ENCODE measurements at places on chromosomes 16 and 17.

DNA sequence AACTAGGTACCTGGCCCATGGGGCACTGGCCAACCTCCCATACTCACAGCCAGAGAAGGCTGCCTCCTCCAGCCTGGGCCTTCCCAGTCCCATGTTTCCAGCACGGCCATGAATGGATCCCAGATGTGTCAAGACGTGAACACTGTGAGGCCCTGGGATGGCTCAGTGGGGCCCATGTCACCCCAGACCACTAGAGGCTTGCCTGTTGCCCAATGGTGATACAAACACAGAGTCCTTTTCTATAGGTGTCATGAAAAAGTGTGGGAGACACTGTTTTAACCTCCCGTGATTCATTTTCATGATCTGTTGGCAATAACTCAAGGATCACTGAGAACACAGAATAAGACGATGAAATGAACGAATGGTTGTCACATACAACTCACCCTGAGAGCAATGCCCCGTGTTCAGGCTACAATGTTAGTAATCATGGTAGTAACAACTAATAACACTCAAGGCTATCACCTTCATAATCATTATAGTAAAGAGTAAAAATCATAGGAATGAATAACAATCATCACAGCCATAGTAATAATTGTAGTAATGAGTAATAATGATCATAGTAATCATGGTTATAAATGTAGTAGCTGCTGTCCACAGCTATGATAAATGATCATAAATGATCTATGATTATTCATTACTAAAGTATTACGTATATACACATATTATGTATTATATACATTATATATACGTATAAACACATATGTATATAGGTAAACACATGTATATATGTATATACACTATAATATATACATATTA lies 64.0 kb downstream of the DYNLRB2 start:
- no peak for DNase-seq

GRCh38 chr17:81011951-81012350 lies 20.3 kb downstream of the CHMP6 start:
- DNase-seq: no peak

- no peak for DNase-seq
Observed at GRCh38 chr16:85129876-85130704, 17.8 kb upstream of the CIBAR2 start.

DNA sequence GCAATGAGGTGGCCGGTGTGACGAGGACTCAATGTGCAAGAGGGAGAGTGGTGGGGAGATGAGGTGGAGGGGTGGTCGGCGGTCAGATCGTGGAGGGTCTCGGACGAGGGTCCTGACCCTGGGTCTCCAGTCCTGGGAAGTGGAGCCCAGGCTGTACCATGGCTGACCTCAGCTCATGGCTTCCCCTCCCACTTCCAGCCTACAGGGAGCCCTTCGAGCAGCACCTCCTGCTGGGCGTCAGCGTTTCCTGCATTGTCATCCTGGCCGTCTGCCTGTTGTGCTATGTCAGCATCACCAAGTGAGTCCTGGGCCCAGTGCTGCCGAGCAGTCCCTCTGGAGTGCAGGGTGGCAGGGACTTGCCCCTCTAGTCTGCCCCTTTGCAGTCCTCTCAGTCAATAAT lies 41.8 kb downstream of the IL4R start:
- DNase-seq: peak; percentile 29

- peak; percentile 92 for DNase-seq
Observed at GRCh38 chr17:42180922-42181850, at the start of gene KCNH4. TSS of gene KCNH4 (minus strand) at chr17:42181142. CDS start at chr17:42180945, 197 bp downstream.

DNA sequence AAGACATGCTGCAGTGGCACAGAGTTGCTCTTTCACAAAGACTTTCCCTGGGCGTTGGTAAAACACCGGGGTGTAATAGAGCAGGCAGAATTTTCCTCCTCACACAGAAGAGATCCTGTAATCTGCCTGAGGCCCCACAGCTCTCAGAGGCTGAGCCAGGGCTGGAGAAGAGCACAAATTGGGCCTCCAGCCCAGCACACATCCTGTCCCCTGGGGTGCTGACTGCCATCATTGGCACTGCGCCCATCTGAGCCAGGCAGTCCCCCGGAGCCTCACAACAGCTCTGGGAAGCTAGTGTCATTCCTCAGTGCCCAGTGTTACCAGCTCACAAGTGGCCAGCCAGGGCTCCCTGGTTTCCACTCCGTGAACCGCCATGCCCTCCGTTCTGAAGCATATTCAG lies 119.4 kb downstream of the SOCS1 start:
- DNase-seq: no peak

DNA sequence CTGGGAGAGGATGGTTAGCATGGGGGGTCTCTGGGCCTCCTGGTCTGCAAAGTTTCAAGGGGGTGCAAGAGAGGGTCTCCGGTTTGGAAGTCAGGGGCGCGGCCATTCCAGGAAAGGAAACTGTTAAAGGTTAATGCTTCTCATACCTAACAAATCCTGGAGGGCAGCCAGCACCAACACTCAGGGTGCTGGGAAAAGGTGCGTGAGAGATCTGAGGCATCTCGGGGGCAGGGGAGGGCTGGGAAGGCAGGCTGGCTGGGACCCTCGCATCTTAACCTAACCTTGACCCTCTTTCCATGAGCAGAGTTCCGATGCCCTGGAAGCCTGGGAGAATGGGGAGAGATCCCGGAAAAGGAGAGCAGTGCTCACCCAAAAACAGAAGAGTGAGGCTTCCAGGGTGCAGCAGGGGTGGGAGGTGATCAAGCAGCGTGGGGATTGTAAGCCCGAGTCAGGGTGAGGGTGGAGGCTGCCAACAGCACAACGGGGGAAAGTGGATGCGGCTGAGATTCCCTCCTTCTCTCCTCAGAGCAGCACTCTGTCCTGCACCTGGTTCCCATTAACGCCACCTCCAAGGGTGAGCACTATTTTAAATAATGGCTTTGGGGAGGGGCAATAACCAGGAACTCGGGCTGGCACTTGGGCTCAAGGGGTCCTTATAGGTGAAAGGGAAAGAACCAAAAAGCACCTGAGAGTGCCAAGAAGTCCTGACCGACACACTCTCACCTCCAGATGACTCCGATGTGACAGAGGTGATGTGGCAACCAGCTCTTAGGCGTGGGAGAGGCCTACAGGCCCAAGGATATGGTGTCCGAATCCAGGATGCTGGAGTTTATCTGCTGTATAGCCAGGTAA lies 996 bp downstream of the TNFSF13 start:
- DNase-seq: no peak

- no peak for DNase-seq
Observed at GRCh38 chr16:72876221-72876620, 171.7 kb downstream of the ZFHX3 start.

GRCh38 chr17:39870776-39871175 lies 2.8 kb downstream of the ZPBP2 start:
- DNase-seq: no peak

DNA sequence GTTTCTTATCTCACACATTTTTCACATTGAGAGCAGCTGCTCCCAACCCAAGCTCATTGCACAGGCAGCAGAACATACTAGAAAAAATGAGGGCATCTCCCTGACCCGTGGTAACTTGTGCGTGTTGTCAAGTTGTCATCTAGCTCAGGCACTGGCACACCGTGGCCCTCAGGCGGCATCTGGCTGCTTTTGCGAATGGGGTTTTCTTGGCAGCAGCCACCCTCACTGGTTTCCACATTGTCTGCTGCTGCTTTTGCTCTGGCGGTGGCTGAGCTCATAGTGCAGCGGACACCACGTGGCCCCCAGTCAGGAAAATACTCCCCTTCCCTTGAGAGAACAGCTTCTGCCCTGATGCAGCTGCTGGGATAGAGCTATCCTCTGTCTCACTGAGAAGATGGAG lies 9.4 kb upstream of the TEDC2 start:
- no peak for DNase-seq

GRCh38 chr16:88798073-88798472 lies 5.5 kb upstream of the CDT1 start:
- no peak for DNase-seq

GRCh38 chr17:58970609-58971450 lies 135.8 kb downstream of the TRIM37 start:
- DNase-seq: no peak

DNA sequence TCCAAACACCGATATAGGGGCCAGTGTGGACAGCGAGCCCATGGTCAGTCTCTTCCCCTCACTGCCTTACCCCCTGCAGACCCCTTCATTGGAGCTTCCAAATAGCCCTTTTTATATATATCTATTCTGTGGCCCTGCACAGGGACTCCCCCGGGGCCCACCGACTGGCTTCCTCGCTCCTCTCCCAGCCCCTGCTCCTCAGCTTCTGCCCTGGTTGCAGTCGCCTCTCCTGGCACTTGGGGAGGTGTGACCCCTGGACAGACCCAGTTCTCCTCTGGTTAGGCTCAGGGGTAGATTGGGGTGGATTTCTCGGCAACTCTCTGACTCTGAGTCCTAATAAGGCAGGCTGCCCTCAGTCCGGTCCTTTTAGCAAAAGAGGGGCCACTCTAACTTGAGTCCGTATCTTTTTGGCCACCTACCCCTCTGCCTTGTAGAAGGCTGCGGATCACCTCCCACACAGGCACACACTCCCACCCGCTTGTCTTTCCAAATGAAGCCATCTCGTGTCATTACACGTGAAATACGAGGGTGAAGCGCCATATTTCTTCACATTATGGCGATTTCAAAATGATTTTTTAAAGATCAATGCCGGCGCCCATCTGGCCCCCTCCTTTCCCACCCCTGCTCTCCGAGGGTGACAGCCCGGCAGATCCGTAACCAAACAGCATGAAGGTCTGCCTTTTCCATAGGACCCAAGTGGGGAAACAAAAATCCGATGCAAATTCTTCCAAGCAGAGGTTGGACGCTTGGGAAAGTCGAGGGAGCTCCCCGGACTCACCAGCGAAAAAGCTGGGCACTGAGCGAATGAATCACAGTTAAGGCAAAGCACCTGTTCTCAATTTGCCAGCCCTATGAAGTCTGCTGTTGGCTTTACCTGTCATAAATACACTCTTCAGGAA lies 1.7 kb upstream of the HOXB9 start:
- no peak for DNase-seq

DNA sequence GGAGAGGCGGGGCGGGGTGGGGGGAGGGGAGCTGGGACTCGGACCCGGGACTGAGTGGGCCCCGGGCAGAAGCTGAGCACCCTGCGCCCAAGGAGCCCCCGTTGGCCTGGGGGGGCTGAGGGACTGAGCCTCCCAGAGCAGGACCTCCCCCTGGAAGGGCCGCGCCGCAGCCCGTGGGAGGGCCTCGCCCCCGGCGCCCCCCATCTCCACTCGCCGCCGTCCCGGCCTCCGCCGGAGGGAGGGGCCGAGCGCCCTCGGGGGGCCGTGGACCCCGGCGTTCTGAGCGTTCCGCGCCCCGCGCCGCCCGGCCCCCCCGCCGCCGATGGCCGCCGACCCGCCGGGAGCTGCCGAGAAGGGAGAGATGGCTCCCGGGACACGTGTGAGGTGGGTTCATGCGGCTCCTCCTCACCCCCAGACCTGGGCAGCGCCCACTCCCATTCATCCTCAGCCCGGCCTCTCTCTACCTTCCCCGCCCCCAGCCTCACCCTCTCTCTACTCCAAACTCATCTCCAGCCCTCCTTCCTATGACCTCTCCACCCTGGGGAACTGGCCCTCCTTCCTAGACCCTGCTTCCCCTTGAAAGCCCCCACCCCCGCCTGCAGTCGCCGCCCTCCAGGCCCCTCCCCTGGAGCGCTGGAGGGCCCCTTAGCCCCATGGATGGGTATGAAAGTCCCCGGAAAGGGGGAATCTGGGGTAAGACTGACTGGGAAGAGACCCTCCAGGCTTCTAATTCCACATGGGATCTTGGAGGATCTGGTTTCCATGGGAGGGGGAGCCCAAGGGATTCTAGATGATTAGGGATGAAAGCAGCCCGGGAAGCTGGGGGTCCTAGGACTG lies 922 bp downstream of the FBXL19 start:
- no peak for DNase-seq

DNA sequence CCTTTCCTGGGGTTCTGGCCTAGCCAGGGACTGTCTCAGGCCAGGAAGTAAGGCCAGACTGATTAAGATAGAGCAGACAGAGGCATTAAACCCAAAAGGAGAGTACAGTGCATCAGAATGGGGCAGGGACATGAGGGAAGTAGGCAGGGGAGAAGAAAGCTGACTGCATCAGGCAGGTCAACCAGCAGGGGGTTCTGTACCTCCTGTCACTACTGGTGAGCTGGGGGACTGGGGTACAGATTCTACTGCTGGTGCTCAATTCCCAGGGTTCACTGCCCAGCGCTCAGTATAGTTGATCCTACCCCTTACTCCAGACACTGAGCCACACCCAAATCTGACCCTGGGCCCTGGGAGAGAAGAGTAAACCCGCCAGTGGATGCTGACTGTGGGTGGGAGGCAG lies 12.9 kb upstream of the MTMR4 start:
- DNase-seq: no peak

DNA sequence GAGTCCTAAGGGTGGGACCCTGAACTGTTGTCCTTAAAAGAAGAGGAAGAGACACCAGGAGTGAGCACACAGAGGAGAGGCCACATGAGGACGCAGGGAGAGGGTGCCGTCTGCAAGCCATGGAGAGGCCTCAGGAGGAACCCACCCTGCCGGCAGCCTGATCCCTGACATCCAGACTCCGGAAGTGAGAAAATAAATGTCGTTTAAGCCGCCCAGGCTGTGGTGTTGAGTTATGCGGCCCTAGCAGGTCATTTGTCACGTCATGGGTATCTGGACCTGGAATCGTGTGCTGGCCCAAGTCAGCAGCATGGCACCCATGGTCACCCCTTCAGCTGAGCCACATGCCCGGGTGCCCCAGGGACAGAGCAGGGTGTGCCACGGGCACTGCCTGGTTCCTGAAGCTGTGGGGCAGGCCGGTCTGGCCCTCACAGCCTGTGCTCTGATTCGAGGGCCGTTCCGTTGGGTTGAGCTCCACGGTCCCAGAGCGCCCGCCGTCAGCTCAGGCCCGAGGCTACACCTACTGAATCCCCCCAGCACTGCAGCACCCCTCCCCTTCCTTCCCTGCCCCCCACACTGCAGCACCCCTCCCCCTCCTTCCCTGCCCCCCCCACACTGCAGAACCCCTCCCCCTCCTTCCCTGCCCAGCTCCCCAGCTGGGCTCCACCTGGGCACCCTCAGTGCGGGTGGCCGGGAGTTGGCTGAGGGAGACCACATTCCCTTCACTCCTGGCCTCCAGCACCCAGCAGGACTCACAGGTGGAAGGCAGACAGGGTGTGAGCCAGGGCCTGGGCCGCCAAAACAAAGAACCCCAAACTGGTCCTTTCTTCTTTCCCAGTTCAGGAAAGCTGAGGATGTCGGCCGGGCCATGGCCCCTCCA lies 2.7 kb upstream of the CCDC57 start:
- no peak for DNase-seq

- no peak for DNase-seq
Observed at GRCh38 chr17:56260376-56261002, 107.2 kb downstream of the ANKFN1 start.

- DNase-seq: no peak
Observed at GRCh38 chr16:79005096-79005495, 595.4 kb downstream of the MAF start.

GRCh38 chr17:77906377-77906871 lies 52.1 kb upstream of the TNRC6C start:
- no peak for DNase-seq

GRCh38 chr17:15377616-15378015 lies 36.2 kb upstream of the TEKT3 start:
- DNase-seq: no peak

GRCh38 chr17:63635787-63636186 lies 13.6 kb downstream of the MAP3K3 start:
- no peak for DNase-seq

GRCh38 chr17:79840269-79840988 lies 1.2 kb upstream of the CBX4 start:
- DNase-seq: no peak

GRCh38 chr16:29994600-29995323 lies 655 bp downstream of the HIRIP3 start:
- DNase-seq: peak; percentile 75
